ENCODE measurements at places on chromosomes 1 and 21. TPM values are rescaled to one million over a fixed set of nuclear protein-coding genes. Genes with fewer than 3 reads are reported as not detected.

Gene DISP3
- total RNA-seq, result 12.2 TPM

Gene HEYL
- total RNA-seq, result 0.41 TPM

Gene CENPF
- 17.9 TPM for total RNA-seq

Gene SFN
- under 0.01 TPM for total RNA-seq

Gene INSRR
- under 0.01 TPM for total RNA-seq

Gene IGFN1
- under 0.01 TPM for total RNA-seq

Gene CCT3
- 355 TPM for total RNA-seq

Gene CFH
- 30.6 TPM for total RNA-seq

Gene PRDM16
- 1.6 TPM for total RNA-seq

Gene PRELP
- 0.41 TPM for total RNA-seq

Gene OR2L8
- total RNA-seq, result 0.82 TPM

Gene QSOX1
- 14.3 TPM for total RNA-seq

Gene PTGER3
- 2.4 TPM for total RNA-seq
